ENCODE measurements at places on chromosomes 2 and 18.

GRCh38 chr2:61770298-61770697 is 83.6 kb downstream of the FAM161A start:
- no peak for DNase-seq

DNA sequence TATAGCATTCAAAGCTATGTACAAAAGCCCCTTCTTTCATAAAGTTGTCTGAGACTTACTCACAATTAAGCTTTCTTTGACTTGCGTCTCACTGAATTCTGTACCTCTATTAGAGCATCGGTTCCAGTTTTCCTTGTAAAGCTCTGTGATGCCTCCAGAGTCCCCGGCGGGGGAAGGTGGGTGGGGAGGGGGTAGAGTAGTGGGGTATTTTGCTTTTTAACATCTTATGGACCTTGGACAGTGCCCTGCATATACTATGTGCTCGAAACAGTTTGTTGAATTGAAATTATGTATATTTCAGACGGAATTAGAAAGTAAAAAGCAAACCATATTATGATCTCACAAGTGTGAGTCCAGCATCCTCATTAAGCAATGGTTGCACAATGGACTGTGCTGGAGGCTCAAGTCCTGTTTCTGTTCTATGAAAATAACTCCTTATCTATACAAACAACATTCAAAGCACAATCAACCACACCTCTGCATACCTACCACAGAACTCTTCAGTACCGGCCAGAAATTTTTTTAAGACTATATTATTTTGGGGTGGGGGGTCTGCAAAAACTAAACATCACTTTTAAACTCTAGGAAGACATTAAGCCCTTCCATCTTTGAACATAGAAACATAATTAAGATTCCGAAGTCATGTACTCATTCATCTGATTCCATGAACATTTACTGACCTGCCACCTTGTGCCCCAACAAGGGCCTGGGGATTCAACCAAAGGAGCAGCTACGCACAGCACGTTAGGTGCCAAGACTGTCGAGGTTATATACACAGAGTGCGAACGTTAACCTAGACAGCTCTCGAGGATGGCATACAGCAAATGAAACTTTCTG is 908 bp downstream of the STAT1 start:
- no peak for DNase-seq

GRCh38 chr2:29744976-29745375 is 176.4 kb downstream of the ALK start:
- DNase-seq: no peak

- DNase-seq: no peak
These were observed 54.3 kb downstream of the VSNL1 start for GRCh38 chr2:17594533-17595401.
